ENCODE measurements at places on chromosomes 1 and 21. TPM values are rescaled to one million over a fixed set of nuclear protein-coding genes. Genes with fewer than 3 reads are reported as not detected.

CTSS gene
- 241 TPM for total RNA-seq

TAF1A gene
- total RNA-seq: 23.7 TPM

CLCA4 gene
- total RNA-seq: not detected

FMO1 gene
- total RNA-seq: not detected

TMOD4 gene
- total RNA-seq: 3.5 TPM

CR1 gene
- total RNA-seq: 40.0 TPM

GIPC2 gene
- total RNA-seq: not detected

PAQR6 gene
- total RNA-seq: 1.8 TPM

CHD5 gene
- 0.20 TPM for total RNA-seq

- no peak overlapping the region for H3K4me3 ChIP-seq
- no peaks in the 10 kb centered on the region for H3K27me3 ChIP-seq
- no peak for DNase-seq
- H3K4me1 ChIP-seq: no peaks in the 10 kb centered on the region
These were observed 356.6 kb upstream of the USP24 start for GRCh38 chr1:55571767-55572166.

DNA sequence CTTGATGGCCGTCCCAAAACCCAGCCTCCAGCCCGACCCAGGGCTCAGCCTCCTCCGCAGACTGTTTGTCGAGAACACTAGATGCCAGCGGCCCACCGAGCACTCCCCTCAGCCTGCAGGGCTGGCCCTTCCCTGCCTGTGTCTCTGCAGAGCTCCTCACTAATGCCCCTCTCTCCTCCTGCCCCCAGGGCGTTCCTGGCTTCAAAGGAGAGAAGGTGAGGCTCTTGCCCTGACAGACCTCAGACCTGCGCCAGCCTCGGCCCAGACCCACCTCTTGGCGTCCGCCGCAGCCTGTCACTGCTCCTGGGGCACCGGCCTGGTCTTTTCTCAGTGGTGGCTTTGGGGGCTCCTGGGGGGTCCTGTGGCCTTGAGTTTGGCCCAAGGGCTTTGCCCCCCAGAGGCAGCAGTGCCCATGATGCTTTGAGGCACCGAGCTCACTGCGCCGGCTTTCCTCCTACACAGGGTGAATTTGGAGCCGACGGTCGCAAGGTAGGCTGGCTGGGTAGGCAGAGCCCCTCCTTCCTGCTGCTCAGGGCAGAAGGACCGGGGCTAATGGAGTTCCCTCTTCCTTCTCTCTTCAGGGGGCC lies 18.4 kb downstream of the COL6A2 start:
- no peak overlapping the region for H3K27ac ChIP-seq
- H3K36me3 ChIP-seq: no peaks in the 10 kb centered on the region
- DNase-seq: no peak

- peaks cover 36% of the 10 kb centered on the region for H3K27me3 ChIP-seq
- no peak for DNase-seq
- H3K4me3 ChIP-seq: no peak overlapping the region
- H3K27ac ChIP-seq: no peak overlapping the region
These were observed 16.2 kb downstream of the C1orf216 start for GRCh38 chr1:35702508-35702907.

- no peak overlapping the region for H3K4me3 ChIP-seq
- DNase-seq: no peak
- H3K4me1 ChIP-seq: no peaks in the 10 kb centered on the region
- H3K27ac ChIP-seq: no peak overlapping the region
- no peaks in the 10 kb centered on the region for H3K27me3 ChIP-seq
- H3K36me3 ChIP-seq: no peaks in the 10 kb centered on the region
These were observed 411.0 kb downstream of the CAMTA1 start for GRCh38 chr1:7196036-7196911.

- DNase-seq: no peak
- no peaks in the 10 kb centered on the region for H3K27me3 ChIP-seq
- H3K36me3 ChIP-seq: no peaks in the 10 kb centered on the region
- no peak overlapping the region for H3K27ac ChIP-seq
- no peaks in the 10 kb centered on the region for H3K4me1 ChIP-seq
- H3K4me3 ChIP-seq: no peak overlapping the region
These were observed 88.9 kb upstream of the COL11A1 start for GRCh38 chr1:103197216-103197615.

DNA sequence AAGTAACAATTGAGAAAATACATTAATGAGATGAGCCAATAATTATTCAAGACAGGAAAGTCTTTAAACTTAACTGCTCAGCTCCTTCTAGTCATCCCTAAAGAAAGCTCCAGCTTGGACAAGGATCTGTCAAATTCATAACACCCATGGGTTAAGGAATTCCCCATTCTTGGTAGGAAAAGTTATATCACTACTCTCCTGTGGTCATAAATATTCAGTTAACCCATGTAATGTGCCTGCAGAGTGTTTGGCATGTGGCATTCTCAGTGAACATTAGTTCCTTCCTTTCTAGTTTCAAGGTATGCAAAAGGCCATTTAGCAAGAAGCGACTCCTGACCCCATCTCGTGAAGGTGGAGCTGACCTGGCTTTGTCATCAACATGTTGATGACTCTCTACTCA lies 76.7 kb upstream of the VCAM1 start:
- DNase-seq: no peak
- no peak overlapping the region for H3K27ac ChIP-seq
- H3K4me3 ChIP-seq: no peak overlapping the region
- no peaks in the 10 kb centered on the region for H3K36me3 ChIP-seq

GRCh38 chr1:223717695-223718363 lies 5.5 kb downstream of the CAPN2 start:
- H3K4me3 ChIP-seq: no peak overlapping the region
- H3K27me3 ChIP-seq: no peaks in the 10 kb centered on the region
- H3K36me3 ChIP-seq: peaks cover 22% of the 10 kb centered on the region
- H3K27ac ChIP-seq: no peak overlapping the region
- peak; percentile 15 for DNase-seq
- peaks cover 55% of the 10 kb centered on the region for H3K4me1 ChIP-seq

DNA sequence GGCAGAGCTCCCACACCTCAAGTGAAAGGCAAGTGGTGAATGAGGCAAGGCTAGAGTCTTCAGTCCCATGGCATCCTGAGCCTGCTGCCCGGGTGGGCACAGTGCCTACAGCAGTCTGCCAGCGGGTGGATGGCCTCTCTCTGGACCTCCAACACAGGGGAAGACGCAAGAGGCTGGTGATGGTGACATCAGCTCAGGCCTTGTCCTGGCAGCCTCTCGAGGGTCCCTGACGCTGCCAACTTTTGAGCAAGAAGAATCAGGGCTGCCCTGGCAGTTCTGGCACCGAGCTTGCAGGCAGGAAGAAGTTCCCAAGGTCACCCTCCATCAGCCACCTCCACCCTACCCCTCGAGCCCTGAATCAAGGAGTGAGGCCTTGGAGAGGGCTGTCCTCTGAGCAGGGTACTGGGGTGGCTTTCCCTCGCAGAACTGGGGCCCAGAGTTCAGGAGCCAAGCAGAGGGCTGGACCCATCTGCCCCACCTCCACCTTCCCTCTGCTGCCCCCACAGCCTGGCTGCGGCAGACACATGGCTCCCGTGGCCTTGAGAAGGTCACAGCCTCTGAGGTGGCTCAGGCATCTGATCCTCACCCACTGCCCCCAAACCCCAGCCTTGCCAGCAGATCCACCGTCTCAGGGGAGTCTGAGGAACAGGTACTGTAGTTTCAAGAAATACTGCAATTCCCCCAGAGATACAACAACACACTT lies 5.8 kb downstream of the RAP1GAP start:
- no peak overlapping the region for H3K27ac ChIP-seq
- H3K4me3 ChIP-seq: no peak overlapping the region
- peaks cover 17% of the 10 kb centered on the region for H3K4me1 ChIP-seq
- H3K27me3 ChIP-seq: peaks cover 19% of the 10 kb centered on the region

GRCh38 chr1:15836772-15837669 lies 10.5 kb upstream of the SPEN start:
- H3K4me1 ChIP-seq: peaks cover 33% of the 10 kb centered on the region
- H3K4me3 ChIP-seq: peak overlapping the region; percentile 97
- peak overlapping the region; percentile 100 for H3K27ac ChIP-seq
- DNase-seq: peak; percentile 87

- no peaks in the 10 kb centered on the region for H3K36me3 ChIP-seq
- H3K4me3 ChIP-seq: no peak overlapping the region
- H3K27ac ChIP-seq: no peak overlapping the region
- no peak for DNase-seq
- peaks cover 4% of the 10 kb centered on the region for H3K27me3 ChIP-seq
These were observed 64.5 kb upstream of the SLC44A3 start for GRCh38 chr1:94755675-94756074.

DNA sequence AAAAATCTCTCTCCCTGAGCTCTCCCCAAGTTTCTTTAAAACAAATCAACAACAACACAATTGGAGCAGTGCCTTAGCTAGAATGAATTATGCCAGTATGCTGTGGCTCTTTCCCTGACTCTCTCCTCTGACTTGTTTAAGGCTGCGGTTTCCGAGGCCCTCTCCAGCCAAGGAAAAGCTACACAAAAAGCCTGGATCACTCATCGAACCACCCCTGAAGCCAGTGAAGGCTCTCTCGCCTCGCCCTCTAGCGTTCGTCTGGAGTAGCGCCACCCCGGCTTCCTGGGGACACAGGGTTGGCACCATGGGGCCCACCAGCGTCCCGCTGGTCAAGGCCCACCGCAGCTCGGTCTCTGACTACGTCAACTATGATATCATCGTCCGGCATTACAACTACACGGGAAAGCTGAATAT lies 1.9 kb downstream of the S1PR1 start:
- no peaks in the 10 kb centered on the region for H3K27me3 ChIP-seq
- peak; percentile 83 for DNase-seq
- no peaks in the 10 kb centered on the region for H3K36me3 ChIP-seq
- H3K4me3 ChIP-seq: peak overlapping the region; percentile 86

GRCh38 chr1:160877221-160877620 lies 7.8 kb downstream of the ITLN1 start:
- no peak overlapping the region for H3K27ac ChIP-seq
- DNase-seq: peak; percentile 33
- no peaks in the 10 kb centered on the region for H3K4me1 ChIP-seq
- no peaks in the 10 kb centered on the region for H3K36me3 ChIP-seq

DNA sequence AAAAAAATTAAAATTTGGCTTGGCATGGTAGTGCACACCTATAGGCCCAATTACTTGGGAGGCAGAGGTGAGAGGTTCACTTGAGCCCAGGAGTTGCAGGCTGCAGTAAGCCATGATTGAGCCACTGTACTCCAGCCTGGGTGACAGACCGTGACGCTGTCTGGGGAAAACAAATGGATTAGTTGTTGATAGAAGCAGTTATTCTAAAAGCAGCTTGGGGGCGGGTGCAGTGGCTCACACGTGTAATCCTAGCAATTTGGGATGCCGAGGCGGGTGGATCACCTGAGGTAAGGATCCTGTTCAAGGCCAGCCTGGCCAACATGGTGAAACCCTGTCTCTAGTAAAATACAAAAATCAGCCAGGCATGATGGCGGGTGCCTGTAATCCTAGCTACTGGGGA lies 40.3 kb downstream of the KIF1B start:
- DNase-seq: no peak
- no peaks in the 10 kb centered on the region for H3K36me3 ChIP-seq
- no peaks in the 10 kb centered on the region for H3K4me1 ChIP-seq
- no peak overlapping the region for H3K27ac ChIP-seq
- no peaks in the 10 kb centered on the region for H3K27me3 ChIP-seq

DNA sequence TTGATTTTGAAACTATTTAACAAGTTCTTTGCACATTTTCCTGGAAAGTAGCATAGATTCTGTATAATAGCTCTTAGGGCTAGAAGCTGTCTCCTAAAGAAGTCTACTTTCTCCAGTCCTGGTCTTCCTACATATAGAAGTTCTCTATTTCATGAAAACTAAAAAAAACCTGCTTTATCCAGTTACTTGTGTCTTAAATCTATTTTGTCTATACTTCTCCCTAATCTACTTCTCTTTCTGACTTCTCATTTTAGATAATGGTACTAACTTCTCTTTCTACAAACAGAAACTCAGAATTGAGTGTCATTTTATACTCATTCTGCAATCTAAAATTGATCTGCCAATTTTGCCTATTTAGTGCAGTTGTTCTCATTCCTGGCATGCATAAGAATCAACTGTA lies 28.7 kb downstream of the PDE4B start:
- no peak overlapping the region for H3K27ac ChIP-seq
- H3K36me3 ChIP-seq: no peaks in the 10 kb centered on the region
- no peaks in the 10 kb centered on the region for H3K27me3 ChIP-seq
- no peak overlapping the region for H3K4me3 ChIP-seq

- peaks cover 3% of the 10 kb centered on the region for H3K27me3 ChIP-seq
- DNase-seq: no peak
- no peak overlapping the region for H3K27ac ChIP-seq
- H3K4me1 ChIP-seq: no peaks in the 10 kb centered on the region
These were observed 348.7 kb downstream of the HLX start for GRCh38 chr1:221227872-221228337.

GRCh38 chr1:51927029-51927428 lies 48.5 kb upstream of the NRDC start:
- H3K4me3 ChIP-seq: no peak overlapping the region
- no peaks in the 10 kb centered on the region for H3K4me1 ChIP-seq
- no peak overlapping the region for H3K27ac ChIP-seq
- H3K36me3 ChIP-seq: no peaks in the 10 kb centered on the region
- no peaks in the 10 kb centered on the region for H3K27me3 ChIP-seq

GRCh38 chr1:171981303-171981702 lies 140.0 kb downstream of the DNM3 start:
- no peaks in the 10 kb centered on the region for H3K4me1 ChIP-seq
- no peaks in the 10 kb centered on the region for H3K27me3 ChIP-seq
- H3K4me3 ChIP-seq: no peak overlapping the region
- no peaks in the 10 kb centered on the region for H3K36me3 ChIP-seq
- DNase-seq: no peak

DNA sequence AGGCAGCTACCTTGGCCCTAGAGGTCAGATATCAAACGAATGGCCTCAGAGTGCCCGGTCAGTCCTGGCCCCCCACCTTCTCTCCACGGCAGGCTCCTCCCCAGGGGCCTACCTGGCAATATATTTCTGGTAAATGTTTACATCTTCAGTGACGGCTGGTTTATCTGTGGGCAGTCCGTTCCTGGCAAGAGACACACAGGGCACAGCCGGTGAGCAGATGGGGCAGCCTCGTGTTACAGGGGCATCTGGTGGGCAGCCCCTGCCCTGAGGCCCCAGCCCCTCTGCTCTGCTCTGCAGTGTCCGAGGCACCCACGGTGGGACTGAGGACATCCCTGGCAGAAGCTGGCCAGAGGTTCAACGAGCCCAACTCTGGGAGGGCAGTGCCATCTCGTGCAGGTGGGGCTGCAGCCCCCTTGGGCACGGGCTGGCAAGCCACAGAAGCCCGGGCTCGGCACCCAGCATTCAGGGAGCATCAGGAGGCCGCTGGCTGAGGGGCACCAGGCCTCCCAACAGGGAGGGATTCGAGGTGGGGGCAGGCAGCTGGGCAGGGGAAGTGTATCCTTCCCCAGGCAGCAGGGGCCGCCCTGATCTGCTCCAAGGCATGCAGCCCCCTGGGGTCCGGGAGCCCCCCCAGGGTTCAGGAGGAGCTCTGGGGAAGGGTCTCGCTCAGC lies 137.9 kb downstream of the CASZ1 start:
- H3K4me3 ChIP-seq: no peak overlapping the region
- peaks cover 7% of the 10 kb centered on the region for H3K36me3 ChIP-seq

All from B cell (primary cell).